SK-N-SH (cell line): ENCODE measurements at places on chromosomes 3 and 15. TPM values are rescaled to one million over a fixed set of nuclear protein-coding genes. Genes with fewer than 3 reads are reported as not detected.

DNA sequence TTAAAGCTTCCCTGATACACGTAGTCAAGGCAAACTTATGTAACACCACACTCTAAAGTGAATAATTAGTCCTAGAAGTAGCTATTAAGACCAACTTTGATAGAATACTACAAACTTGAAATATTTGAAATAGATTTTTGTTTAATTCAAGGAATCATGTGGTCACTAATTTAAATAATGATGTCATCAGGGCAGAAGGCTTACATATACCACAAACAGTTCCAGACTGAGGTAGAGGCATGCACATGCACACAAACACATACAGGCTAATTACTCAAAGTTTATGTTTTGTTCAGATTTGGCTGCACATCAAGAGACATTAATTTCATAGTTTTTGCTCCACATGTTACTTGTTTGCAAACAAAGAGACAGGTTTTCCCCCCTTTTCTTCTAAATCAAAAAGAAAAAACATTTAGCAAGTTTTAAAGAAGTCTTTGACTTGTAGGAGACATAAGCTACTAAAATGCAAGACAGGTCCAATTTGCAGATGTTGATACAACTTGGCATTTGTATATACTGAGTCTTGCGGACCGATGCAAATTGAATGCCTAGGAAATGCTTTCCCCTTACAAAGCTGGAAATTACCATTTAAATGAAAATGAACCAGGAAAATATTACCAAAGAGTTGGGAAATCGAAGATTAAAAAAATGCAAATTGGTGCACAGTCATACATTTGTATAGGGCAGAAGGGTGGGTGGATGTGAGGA lies 594.8 kb downstream of the MAGI1 start:
- no peaks in the 10 kb centered on the region for H3K27me3 ChIP-seq
- H3K4me1 ChIP-seq, result no peaks in the 10 kb centered on the region
- H3K36me3 ChIP-seq, result peaks cover 13% of the 10 kb centered on the region
- DNase-seq, result no peak
- H3K27ac ChIP-seq, result no peak overlapping the region
- no peak overlapping the region for H3K4me3 ChIP-seq

- no peak overlapping the region for H3K27ac ChIP-seq
- H3K4me3 ChIP-seq, result no peak overlapping the region
- peaks cover 7% of the 10 kb centered on the region; the same call in 1 of the 2 replicates for H3K4me1 ChIP-seq
- no peaks in the 10 kb centered on the region for H3K36me3 ChIP-seq
- no peaks in the 10 kb centered on the region for H3K27me3 ChIP-seq
Measured at GRCh38 chr15:28948036-28948435, 62.3 kb downstream of the APBA2 start.

GRCh38 chr3:14398797-14399106 lies 3.7 kb upstream of the SLC6A6 start:
- DNase-seq, result no peak
- no peak overlapping the region for H3K27ac ChIP-seq
- H3K4me1 ChIP-seq, result peaks cover 19% of the 10 kb centered on the region; the same call in 1 of the 2 replicates

DNA sequence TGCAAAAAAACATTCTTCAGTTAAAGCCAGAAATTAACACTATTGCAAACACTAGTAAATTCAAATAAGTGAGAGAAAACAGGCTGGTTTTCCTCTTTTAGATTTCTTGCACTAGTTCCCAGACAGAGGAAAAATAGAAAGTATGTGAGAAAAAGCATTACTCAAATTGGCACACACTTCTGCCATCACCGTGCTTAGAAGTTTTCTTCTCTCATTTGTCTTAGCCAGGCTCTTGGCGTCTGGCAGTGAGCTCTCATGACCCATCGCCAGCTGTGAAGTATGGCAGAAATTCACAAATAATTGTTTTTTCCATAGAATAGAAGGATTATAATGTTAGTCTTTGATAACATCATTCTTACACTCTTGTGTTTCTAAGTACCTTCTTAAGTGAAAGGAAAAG lies 515.9 kb downstream of the GBE1 start:
- H3K27me3 ChIP-seq, result no peaks in the 10 kb centered on the region
- no peak overlapping the region for H3K27ac ChIP-seq
- H3K4me1 ChIP-seq, result peaks cover 5% of the 10 kb centered on the region; the same call in 1 of the 2 replicates
- no peaks in the 10 kb centered on the region for H3K36me3 ChIP-seq

GRCh38 chr15:97235611-97235985 lies 724.9 kb upstream of the ARRDC4 start:
- no peak overlapping the region for H3K27ac ChIP-seq
- no peak for DNase-seq
- no peaks in the 10 kb centered on the region for H3K36me3 ChIP-seq

DNA sequence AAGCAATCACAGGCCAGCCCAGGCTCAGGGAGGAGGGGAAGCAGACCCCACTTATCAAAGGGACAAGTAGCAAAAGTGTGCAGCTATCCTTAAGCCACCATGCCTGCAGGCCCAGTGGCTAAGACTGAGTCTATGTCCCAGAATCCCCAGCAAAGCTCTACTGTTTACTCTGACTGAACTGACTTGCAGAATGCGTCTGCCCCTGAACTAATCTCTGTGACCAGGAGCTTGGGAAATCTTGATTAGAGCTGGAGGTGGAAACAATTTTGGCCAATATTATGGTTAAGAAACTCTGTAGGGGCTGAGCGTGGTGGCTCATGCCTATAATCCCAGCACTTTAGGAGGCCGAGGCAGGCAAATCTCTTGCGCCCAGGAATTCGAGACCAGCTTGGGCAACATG lies 22.6 kb downstream of the DPH3 start:
- DNase-seq, result no peak
- no peak overlapping the region for H3K27ac ChIP-seq
- peaks cover 6% of the 10 kb centered on the region; the same call in 1 of the 2 replicates for H3K4me1 ChIP-seq
- H3K4me3 ChIP-seq, result no peak overlapping the region

GRCh38 chr15:60840703-60841411 lies 361.9 kb upstream of the ICE2 start:
- no peak overlapping the region for H3K4me3 ChIP-seq
- H3K4me1 ChIP-seq, result peaks cover 5% of the 10 kb centered on the region; the same call in 1 of the 2 replicates
- no peaks in the 10 kb centered on the region for H3K27me3 ChIP-seq
- DNase-seq, result no peak
- H3K27ac ChIP-seq, result no peak overlapping the region
- H3K36me3 ChIP-seq, result no peaks in the 10 kb centered on the region

- no peaks in the 10 kb centered on the region for H3K36me3 ChIP-seq
- H3K4me3 ChIP-seq, result no peak overlapping the region
- no peak for DNase-seq
- H3K27ac ChIP-seq, result no peak overlapping the region
- H3K27me3 ChIP-seq, result no peaks in the 10 kb centered on the region; the same call in 1 of the 2 replicates
Measured at GRCh38 chr3:10524799-10525301, 19.5 kb upstream of the ATP2B2 start.

GRCh38 chr15:92733090-92733933 lies 77.7 kb upstream of the FAM174B start:
- no peaks in the 10 kb centered on the region for H3K27me3 ChIP-seq
- peak overlapping the region; percentile 70; the same call in 1 of the 2 replicates for H3K27ac ChIP-seq
- no peaks in the 10 kb centered on the region for H3K36me3 ChIP-seq
- H3K4me1 ChIP-seq, result no peaks in the 10 kb centered on the region; the same call in 1 of the 2 replicates
- no peak for DNase-seq

DNA sequence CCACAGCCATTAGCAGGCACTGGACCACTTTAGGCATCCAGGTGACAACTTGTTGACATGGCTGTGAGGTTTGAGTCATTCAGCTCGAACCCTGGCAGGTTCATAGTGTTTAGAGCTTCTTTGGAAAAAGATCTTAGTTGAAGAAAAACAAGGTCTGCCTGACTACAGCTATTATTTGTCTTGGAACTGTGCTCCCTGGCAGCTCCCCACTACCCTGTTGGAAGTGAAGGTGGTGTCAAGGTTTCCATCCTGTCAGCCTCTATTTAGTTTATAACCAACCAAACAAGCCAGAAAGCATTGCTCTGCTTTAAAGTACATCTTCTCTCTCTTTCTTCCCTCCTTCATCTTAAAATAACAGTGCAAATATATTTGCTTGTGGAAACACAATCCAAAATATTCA lies 56.8 kb downstream of the KAT2B start:
- H3K4me1 ChIP-seq, result no peaks in the 10 kb centered on the region
- H3K27me3 ChIP-seq, result no peaks in the 10 kb centered on the region
- no peak overlapping the region for H3K27ac ChIP-seq
- no peaks in the 10 kb centered on the region for H3K36me3 ChIP-seq
- no peak overlapping the region for H3K4me3 ChIP-seq
- no peak for DNase-seq

DNA sequence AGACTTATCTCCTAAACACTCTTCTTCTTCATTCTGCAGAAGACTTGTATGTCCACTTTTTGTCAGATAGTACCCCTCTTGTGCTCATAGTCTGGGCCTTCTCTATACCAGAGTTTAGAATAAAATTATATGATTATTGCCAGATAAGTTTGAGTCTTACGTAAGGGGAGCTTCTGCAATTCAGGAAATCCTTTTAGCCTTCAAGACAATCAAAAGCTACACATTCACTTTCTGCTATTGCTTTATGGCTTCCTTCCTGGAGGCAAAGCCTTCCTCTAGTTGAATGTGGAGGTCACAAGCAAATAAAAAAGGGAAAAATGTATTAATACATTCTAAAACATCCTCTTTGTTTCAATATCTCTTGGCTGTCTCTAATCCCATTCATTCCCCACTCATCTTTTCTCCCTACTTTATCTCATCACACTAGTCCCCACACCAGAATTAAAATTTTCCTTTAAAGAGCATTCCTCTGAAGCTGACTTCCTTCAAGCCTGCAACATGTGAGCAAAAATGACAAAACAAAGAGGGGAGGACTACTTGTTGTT lies 186.8 kb downstream of the CPNE4 start:
- no peak overlapping the region for H3K27ac ChIP-seq
- H3K4me3 ChIP-seq, result no peak overlapping the region
- H3K4me1 ChIP-seq, result no peaks in the 10 kb centered on the region
- H3K36me3 ChIP-seq, result no peaks in the 10 kb centered on the region
- no peak for DNase-seq

Gene KCNH8
- 0.05 and 0.15 TPM in 2 replicates for polyA plus RNA-seq

Gene TM4SF4
- polyA plus RNA-seq, result 0.08 and 0.10 TPM in 2 replicates

Gene EFL1
- polyA plus RNA-seq, result 12.3 and 15.3 TPM in 2 replicates

Gene GOLGA8O
- 0.26 and 0.31 TPM in 2 replicates for polyA plus RNA-seq

Gene EIF5A2
- polyA plus RNA-seq, result 2.7 and 4.0 TPM in 2 replicates

Gene GNAT1
- not detected in 2 replicates for polyA plus RNA-seq
